ENCODE measurements at places on chromosomes 12 and 14. TPM values are rescaled to one million over a fixed set of nuclear protein-coding genes. Genes with fewer than 3 reads are reported as not detected.
A peak's percentile ranks its signal among the peaks of the same experiment; 100 is the strongest.

GRCh38 chr12:116773276-116773731 is 35.2 kb downstream of the RNFT2 start:
- no peak for DNase-seq

- DNase-seq, result no peak
Measured at GRCh38 chr14:90375934-90376333, 20.9 kb upstream of the CALM1 start.

DNA sequence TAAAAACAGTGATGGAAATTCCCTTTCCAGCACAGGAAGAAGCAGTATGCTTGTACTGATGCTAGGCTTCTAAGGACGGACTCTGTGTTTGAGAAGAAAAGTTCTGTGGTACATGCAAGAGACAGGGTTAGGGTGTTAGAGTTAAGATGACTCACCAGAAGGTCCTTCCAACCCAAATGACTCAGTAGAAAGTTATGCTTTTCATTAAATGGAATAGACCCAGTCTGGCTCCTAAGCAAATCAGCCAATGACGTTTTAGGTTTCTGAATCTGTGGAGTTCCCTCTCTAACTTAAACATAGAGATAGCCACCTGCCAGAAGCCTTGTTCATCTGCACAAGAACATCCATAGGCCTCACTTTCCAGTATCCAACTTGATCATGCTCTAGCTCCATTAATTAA is 5.7 kb downstream of the PTHLH start:
- DNase-seq, result no peak

- DNase-seq, result no peak
Measured at GRCh38 chr14:94244182-94244581, 48.9 kb downstream of the SERPINA10 start.

DNA sequence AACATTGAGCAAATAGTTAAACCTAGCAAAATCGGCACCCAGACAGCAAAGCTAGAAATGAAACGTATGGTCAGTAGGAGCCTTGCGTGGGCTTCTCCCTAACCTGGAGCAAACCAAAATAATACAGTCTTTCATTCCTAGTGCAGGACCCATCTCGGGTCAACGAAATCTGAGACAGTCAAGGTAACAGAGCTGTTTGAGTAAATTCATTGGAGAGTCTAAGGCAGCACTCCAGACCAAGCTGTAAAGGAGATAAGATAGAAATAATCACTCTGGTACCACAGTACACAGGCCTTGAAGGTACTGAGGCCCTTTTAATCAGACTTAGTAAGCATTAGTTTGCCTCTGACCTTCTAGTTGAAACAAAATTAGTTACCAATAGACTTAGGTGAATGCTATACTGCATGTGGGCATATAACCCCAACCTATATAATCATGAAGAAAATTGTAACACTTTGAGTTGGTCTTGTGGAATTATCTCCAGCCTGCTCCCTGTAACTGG is 54.4 kb upstream of the BICD1 start:
- no peak for DNase-seq

- DNase-seq, result no peak
Measured at GRCh38 chr12:113485330-113485729, 13.7 kb upstream of the LHX5 start.

GRCh38 chr14:78917462-78917861 is 747.3 kb downstream of the NRXN3 start:
- no peak for DNase-seq

GRCh38 chr12:85425926-85426325 is 145.9 kb downstream of the ALX1 start:
- DNase-seq, result no peak

GRCh38 chr12:1606021-1606622 is 11.7 kb upstream of the FBXL14 start:
- DNase-seq, result peak; percentile 74

DNA sequence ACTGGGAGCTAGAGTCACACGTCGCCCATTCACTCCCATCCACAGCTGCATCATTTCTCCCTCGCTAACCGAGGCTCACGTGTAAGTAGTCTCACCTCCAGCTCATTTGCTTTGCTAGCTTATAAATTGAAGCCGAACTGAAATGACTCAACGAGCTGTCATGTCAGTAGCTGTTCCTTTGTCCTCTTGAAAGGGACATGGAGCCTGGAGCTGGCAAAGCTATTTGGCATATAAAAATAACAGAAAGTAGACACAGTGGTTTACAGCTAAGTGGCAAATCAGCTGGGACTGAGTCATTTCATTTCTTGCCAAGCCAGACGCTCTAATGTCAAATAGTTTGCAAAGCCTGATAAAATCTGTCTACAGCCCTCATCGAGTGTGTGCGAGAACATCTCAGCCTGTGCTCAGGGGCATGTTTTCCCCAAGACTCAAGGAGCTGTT is 114.4 kb upstream of the TMEM233 start:
- no peak for DNase-seq

GRCh38 chr14:53093206-53093605 is 59.9 kb downstream of the DDHD1 start:
- DNase-seq, result no peak

GRCh38 chr12:86698641-86698980 is 442.4 kb upstream of the MGAT4C start:
- no peak for DNase-seq

- DNase-seq, result no peak
Measured at GRCh38 chr14:95044463-95045105, 112.7 kb downstream of the DICER1 start.

DNA sequence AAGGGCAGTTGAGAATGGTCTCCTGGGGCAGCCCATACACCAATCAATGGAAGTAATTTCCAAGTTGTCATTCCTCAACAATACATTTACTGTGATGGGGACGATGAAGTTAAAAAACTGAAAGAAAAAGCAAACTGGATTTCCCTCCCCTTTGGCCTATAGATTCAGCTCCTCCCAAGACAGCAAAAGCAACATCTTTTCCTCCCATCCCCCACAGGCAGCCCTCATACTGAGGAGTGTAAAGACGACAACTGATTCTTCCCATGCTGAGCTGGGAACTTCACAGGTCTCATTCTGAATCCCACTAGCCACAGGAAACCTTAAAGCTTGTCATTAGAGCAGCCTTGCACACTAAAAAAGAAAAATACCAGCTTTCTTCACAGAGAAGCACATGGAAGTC is 48.5 kb downstream of the PITPNM2 start:
- no peak for DNase-seq

- no peak for DNase-seq
Measured at GRCh38 chr12:64098709-64099354, 123.3 kb downstream of the KICS2 start.

DNA sequence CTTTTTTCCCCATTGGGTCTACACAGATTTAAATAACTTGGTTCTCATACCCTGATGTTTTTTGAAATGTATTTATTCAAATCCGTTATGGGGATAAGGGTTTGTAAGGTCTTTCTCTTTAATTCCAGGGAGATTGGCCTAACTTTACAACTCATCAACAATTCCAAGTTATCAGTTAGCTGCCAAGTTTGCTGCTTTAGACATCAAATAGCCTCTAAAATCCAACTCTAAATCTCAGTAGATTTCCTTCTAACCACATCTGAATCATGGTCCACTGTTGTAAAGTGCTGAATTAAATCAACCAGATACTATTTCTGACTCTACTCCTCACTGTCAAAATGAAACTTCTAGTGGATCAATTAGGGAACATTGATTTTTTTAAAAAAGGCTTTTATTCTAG is 364.1 kb upstream of the E2F7 start:
- DNase-seq, result no peak

- DNase-seq, result no peak
Measured at GRCh38 chr12:84877340-84877739, 35.3 kb downstream of the SLC6A15 start.

DNA sequence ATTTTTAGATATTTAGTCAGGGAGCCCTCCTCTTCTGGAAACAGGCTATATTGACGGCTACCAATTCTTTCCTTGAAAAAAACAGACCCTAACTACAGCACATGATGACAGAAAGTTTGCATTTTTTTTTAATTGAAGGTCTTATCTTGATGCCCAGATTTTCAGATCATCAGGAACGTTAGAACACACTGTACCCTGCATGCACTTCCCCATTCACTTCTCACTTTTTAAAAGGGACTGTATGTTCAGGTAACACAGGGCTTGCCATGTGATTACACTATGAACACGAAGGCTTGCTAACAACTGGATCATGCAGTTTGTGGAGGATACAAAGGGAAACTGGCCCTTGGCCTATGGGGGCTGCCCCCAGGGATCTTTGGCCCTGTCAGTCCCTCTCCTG is 92.6 kb downstream of the RPS29 start:
- DNase-seq, result no peak

- no peak for DNase-seq
Measured at GRCh38 chr12:6345319-6346091, 3.6 kb upstream of the TNFRSF1A start.

DNA sequence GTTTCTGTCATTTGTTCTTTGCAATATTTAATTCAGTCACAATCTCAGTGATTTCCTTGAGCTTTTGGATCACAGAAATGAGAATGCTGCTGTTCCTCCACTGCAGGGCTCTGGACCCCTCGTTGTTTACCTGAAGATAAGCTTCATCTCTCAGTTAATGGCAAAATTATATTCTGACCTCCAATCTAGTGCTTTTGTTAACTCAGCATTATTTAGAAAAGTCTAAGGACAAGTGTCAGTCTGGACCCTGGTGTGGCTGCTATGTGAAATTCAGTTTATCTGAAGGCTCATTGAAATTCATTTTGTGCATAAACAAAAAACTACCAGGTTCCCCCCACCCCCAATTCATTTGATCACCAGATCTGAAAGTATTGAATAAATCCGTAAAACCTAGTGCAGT is 84.7 kb downstream of the PTPRO start:
- no peak for DNase-seq

- DNase-seq, result no peak
Measured at GRCh38 chr14:37899365-37899764, 303.9 kb downstream of the TTC6 start.

- no peak for DNase-seq
Measured at GRCh38 chr14:33737446-33737845, 213.4 kb downstream of the EGLN3 start.

DNA sequence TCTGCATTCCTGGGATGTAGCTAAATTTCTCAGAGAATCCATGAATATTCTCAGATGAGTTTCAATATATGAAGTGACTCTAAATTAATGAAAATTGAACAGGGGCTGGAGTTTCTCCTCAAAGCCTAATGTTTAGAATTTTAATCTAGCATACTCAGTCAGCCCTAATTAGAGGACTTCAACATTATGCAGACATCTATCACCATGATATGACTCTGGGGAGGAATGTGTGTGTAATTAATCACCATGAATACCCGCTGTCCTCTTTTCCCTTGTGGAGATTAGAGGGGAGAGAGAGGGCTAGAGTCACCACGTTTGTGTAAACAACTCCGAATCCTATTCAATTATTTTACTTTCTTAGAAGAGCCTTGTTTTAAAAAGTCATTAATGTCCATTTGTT is 698.6 kb upstream of the MDGA2 start:
- no peak for DNase-seq

GRCh38 chr12:49809381-49809905 is 18.8 kb downstream of the NCKAP5L start:
- no peak for DNase-seq

DNA sequence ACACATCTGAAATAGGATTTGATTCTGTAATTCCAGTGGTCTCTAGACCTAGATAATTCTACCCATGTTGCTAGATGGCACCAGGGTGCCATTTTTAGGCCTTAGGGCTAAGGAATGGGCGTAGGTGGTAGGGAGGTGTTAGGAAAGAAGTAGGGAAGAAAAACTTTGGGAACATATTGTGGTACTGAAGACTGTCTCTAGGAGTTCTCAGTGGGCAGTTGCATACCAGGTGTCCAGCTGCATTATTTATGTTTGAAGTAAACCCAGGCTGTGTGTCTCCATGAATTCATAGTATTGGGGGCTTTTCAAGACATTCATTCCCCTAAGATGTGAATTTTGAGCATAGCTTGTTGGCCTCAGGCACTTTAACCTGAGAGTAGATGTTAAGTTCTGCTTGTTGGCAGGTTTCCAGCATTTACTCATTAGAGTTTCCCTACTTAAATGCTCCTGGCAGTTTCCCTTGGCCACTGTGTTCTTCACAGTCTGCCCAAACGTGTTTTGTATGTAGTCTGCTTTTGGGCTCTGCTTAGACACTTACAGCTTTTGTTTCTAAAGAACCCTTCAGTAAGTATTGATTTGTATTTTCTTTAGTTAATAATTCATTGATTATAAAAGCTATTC is 31.5 kb upstream of the CCT2 start:
- no peak for DNase-seq

DNA sequence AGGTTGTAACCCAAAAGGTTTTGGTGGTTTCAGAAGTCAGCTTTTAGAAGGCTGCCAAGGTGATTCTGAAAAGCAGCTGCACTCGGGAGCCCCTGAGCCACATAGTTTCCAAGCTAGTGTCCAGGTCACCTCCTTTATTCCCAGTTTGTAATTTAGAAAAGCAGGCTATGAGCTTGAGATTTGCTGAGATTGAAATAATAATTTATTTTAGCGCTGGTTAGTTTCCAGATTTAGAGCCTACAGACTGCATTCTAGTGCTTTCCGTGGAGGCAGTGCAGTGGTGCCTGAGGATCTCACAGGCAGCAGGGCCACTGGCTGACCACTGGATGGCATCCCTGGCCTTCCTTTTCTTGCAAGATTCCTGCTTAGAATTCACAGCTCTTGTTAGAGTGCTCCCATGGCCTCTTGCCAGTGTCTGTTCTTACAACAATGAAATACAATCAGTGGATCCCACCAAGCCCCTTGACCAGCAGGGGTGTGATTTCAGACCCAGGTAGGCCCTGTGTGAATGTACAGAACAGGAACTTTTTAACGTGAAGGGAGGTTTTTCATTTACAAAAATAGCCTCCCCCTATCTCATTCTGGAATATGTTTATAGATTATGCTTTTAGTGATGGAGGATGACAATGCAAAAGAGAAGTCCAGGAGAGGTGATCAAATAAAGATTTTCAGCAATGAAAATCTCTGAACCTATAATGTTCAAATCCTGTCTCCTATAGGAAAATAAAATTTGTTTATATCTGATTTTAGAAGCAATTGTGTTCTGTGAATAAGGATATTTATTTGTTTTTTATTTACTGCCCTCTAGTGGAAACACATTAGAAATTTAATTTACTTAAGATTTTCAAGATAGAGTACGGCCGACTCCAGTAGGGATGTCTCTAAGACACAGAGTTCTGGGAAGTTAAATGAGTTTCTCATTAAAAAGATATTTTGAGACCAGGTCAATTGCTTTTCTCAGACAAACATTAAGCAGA is 362.1 kb upstream of the STXBP6 start:
- no peak for DNase-seq

- no peak for DNase-seq
Measured at GRCh38 chr14:51206462-51206861, 33.6 kb upstream of the TMX1 start.

GRCh38 chr14:100165376-100165775 is 5.9 kb upstream of the DEGS2 start:
- no peak for DNase-seq

The FLVCR2 gene
- total RNA-seq, result 3.7 TPM

The E2F7 gene
- total RNA-seq, result 26.1 TPM

The NPFF gene
- not detected for total RNA-seq

The SRGAP1 gene
- total RNA-seq, result 0.96 TPM

The C3AR1 gene
- 0.10 TPM for total RNA-seq

The GSG1 gene
- total RNA-seq, result not detected

The CD69 gene
- total RNA-seq, result 12.4 TPM

The MORN3 gene
- 0.15 TPM for total RNA-seq

The SMARCC2 gene
- 67.1 TPM for total RNA-seq

The SLC4A8 gene
- total RNA-seq, result 10.7 TPM

The PMCH gene
- total RNA-seq, result not detected

The TSPAN19 gene
- total RNA-seq, result not detected

The TESPA1 gene
- 34.4 TPM for total RNA-seq

The DPPA3 gene
- total RNA-seq, result not detected

The VAMP1 gene
- total RNA-seq, result 26.0 TPM

The HOXC13 gene
- not detected for total RNA-seq

The CFAP73 gene
- total RNA-seq, result 0.18 TPM

The SLC38A4 gene
- total RNA-seq, result 0.23 TPM

The USP15 gene
- 85.1 TPM for total RNA-seq

The TMEM132C gene
- not detected for total RNA-seq

Measured in GM12878 (cell line).